ENCODE measurements at places on chromosomes 1 and 21. TPM values are rescaled to one million over a fixed set of nuclear protein-coding genes. Genes with fewer than 3 reads are reported as not detected.
A peak's percentile ranks its signal among the peaks of the same experiment; 100 is the strongest.

- DNase-seq: no peak
Measured at GRCh38 chr21:21187579-21187978, 189.4 kb downstream of the NCAM2 start.

DNA sequence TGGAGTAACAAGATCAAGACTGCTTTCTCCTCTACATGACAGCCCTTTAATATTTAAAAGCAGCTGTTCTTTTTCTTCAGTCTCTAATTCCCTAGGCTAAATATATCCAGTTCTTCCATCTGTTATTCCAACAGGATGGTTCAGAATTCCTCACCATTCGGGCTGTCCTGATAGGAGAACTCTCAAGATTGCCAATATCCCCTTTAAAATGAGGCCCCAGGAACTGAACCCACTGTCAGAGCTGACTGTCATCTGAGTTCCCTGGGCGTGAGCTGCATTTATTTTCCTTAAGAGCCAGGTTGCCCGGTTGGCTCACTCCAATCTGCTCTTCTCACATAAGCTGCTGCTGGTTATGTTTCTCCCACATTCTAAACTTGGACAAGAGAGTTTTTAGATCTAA is 177.6 kb downstream of the MIS18A start:
- DNase-seq: no peak

REG4 gene
- not detected for total RNA-seq

DNA sequence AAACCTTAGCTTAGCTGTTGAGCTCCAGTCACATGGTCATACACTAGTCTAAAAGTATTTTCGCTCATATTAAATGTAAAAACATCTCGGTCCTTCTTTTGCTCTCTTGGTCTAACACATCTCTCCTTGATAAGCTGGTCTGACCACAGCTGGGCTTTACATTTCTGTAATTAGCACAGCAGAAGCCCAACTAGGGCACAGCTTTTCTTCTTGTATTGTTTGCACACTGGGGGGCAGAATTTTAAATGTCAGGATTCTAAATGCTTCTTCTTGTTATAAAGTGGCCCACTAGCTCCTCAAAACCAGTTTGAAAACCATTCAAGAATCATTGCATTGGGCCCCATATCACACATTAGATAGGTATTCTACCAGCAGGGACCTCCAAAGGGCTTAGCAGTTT is 289.1 kb upstream of the PKN2 start:
- DNase-seq: no peak

DNA sequence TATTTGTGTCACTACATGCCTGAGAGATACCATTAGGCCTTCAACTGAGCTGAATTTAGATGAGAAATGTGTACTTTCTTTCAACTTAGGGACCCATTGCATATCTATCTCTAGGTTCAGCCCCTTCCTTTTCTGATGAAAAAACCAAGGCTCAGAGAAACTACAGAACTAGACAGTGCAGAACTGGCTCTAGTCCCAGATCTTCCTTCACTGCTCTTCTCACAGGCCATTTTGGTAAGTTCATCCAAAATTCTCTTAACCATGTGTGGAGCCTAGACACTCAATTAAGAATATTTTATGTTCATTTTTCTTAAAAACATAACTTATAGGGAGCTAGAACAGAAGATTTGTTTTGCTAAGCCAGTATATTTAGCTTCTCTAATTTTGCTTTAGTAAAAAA is 128.9 kb downstream of the ASTN1 start:
- no peak for DNase-seq

- no peak for DNase-seq
Measured at GRCh38 chr1:60867782-60868181, 214.6 kb upstream of the NFIA start.

- no peak for DNase-seq
Measured at GRCh38 chr1:227824204-227824603, 8.7 kb downstream of the PRSS38 start.

DNA sequence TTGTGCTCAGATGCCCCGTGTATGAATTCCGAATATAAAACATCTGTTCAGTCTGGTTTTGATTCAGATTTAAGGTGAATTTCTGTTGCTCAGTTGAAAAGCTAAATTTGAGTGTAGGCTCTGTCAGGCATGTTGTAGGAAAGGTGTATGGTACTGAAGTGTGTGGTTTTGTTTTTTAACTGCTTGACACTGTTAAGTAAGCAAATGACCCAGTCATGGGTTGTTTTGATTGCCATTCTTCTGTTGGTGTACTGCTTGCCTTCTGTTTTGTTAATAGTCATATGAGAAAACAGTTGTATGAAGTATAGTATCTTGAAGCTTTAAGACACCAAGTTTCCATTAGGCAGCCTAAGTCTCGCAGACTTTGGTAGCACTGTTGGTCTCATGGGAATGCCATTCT is 10.0 kb downstream of the MRPS6 start:
- DNase-seq: no peak

SMIM1 gene
- not detected for total RNA-seq

C1orf74 gene
- 0.38 TPM for total RNA-seq

GRCh38 chr21:15370462-15370975 is 305.7 kb upstream of the NRIP1 start:
- DNase-seq: no peak

DNA sequence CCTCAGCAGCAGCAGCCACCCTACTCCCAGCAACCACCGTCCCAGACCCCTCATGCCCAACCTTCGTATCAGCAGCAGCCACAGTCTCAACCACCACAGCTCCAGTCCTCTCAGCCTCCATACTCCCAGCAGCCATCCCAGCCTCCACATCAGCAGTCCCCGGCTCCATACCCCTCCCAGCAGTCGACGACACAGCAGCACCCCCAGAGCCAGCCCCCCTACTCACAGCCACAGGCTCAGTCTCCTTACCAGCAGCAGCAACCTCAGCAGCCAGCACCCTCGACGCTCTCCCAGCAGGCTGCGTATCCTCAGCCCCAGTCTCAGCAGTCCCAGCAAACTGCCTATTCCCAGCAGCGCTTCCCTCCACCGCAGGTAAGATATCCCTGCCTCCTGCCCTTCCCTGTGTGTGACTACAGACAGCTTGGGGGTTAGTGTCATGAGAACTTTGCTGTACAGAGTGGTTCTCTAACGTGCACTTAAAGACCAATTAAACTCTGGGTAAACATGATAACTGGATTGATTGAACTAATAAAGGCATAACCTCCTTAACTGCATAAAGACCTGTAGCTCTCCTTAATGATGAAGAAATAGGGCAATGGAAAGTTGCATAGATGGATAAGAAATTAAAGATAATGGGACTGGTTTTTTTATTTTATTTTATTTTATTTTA is 35.6 kb downstream of the ARID1A start:
- no peak for DNase-seq

- no peak for DNase-seq
Measured at GRCh38 chr1:4055294-4055967, 155.4 kb upstream of the C1orf174 start.

HIVEP3 gene
- total RNA-seq: 0.80 TPM

DHRS3 gene
- 28.5 TPM for total RNA-seq

TTC22 gene
- 0.10 TPM for total RNA-seq

- DNase-seq: peak; percentile 74
Measured at GRCh38 chr21:26964170-26964778, 2.6 kb downstream of the ADAMTS5 start.

- DNase-seq: no peak
Measured at GRCh38 chr1:18569811-18570545, 60.7 kb upstream of the PAX7 start.

DNA sequence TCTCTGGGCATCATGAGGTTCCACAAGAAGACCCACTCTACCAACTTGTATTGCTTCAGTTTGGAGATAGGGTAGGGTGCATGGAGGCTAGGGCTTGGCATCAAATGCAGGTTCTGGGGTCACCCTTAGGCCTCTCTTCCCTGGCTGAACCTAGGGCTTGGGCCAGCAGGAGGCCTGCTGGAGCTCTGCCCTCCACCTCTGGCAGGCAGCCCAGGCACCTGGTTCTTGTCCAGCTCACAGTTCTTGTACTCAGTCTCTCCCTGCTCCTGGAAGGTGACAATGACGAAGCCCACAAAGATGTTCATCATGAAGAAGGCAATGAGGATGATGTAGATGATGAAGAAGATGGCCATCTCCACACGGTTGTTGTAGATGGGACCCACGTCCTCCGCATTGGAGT is 37.5 kb upstream of the KIF21B start:
- DNase-seq: no peak

DNA sequence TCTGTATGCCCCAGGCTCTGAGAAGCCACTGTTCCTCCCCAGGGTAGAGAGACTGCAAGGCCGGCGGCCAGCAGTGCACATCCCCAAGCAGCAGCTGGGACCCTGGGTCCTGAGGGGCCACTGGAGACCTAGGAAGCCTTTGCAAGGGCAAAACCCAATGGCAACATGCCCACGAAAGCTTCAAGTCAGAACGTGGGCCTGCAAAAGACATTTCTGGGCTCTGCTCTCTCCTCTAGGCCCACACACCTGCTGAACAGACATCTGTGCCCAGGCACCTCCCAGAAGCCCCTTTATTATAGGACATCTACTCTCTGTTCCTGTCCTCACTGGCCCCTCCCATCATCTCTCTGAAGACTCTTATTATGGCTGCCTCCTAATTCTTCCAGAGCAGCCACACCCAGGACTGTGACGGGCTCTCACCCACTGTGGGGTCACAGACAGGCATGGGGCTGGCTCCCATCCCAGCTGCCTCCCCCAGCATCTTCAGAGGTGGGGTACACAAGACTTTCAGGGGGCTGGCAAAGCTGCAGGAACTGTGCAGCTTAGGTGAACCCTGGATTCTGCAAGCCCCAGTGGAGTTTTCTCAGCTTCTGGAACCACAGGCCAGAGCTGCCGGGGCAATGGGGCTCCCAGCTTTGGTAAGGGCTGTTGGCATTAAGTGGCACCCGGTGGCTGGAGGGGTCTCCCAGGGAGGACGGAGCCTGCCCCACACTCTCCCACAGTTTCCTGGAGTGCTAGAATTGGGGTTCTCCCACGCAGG is 12.6 kb downstream of the TRIM11 start:
- no peak for DNase-seq

DNA sequence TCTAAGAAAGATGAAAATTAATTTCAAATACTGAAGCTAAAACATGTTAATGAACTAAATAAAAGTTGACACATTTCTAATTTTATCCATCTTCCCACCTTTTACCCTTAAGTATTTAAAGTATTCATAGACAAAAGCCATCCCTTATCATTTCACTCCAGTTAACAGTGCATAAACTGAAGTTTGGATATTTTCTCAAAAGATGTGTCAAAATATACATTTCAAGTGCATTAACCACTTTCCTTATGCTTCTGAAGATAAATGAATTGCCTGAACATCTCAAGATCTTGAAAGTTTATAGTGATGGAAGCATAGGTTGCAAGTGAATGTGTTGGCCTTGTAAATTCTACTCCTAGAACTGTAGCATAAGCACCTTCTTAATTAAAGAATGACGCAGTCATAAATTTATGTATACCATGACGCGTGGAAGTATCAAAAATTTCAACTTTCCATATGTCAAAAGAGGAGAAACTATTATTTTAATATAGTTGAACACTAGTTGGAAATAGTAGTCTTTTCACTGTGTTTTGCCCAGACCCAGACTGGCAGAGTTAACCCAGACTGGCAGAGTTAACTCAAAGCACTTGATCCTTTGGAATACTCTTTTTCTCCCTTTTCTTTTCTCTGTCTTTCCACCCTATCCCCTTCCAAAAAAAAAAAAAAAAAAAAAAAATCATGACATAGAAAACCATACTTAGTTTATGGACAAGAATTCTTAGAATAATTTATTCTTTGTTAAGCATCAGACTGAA is 282.6 kb upstream of the C1orf105 start:
- no peak for DNase-seq

CEP170 gene
- 28.9 TPM for total RNA-seq

SLC19A1 gene
- 9.6 TPM for total RNA-seq

DNA sequence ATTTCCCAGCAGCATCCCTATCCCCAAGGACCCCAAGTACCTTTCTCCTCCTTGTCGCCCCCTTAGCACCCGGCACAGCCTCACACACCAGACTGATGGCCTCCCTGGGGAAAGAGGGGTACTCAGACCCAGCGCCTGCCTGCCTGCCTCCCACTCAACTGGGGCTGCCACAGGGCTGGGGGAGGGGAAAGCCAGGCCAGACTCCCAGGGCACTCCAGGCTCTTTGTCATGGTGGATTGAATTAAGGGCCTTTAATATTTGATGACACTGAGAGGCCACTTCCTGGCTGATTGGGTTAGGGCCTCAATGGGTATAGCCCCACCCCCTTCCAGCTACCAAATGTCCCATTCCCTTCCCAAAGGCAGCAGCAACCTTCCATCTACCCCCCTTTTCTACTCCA is 1.8 kb downstream of the SHC1 start:
- no peak for DNase-seq

GRCh38 chr1:35454176-35454575 is 103.0 kb downstream of the KIAA0319L start:
- DNase-seq: no peak

HHAT gene
- 0.33 TPM for total RNA-seq

DNA sequence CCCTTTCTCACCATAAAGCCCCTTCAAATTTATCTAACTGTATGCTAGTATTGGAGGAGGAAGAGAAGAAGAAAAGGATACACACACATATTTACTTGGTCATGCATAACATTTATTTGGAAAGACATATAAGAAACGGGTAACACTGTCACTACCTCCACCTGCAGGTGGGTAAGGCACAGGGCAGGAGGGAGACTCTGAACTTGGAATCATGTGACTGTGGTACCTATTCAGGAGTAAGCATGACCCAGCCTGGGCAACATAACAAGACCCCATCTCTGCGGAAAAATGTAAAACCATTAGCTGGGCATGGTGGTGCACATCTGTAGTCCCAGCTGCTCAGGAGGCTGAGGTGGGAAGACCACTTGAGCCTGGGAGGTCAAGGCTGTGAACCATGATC is 1.4 kb upstream of the PADI6 start:
- no peak for DNase-seq
